ENCODE measurements at places on chromosomes 4 and X. TPM values are rescaled to one million over a fixed set of nuclear protein-coding genes. Genes with fewer than 3 reads are reported as not detected.

Gene KIAA0232
- 66.6 TPM for total RNA-seq

Gene PPP2R3B
- 101 TPM for total RNA-seq

Gene CENPVL1
- not detected for total RNA-seq

Gene AVPR2
- 2.7 TPM for total RNA-seq

Gene PRR32
- total RNA-seq = 2.5 TPM

Gene HAND2
- total RNA-seq = 69.3 TPM

Data from right cardiac atrium (tissue), 5 donors.